Stimulated activated CD8-positive, alpha-beta memory T cell treated with anti-CD3 and anti-CD28 coated beads, Interleukin-7, amount 100 ng/mL, for 1 hour (primary cell): ENCODE measurements at places on chromosomes 4 and X.

GRCh38 chr4:81472281-81473182, 825 bp upstream of the RASGEF1B start:
- peak; percentile 27 for DNase-seq

DNA sequence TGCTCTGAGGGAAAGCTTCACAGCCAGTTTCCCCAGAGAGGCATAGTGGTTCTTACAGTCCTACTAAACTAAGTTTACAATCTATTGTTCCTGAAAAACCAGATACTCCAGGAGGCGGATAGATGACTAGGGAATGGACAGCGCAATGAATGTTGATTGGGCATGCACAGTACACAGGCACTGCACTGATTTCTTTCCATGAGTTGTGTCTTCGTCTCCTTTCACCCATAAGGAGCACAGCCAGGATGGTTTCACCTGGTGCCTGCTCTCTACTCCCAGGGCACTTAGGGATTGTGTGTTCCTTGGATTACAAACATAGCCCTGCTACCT, 144.9 kb downstream of the PALLD start:
- no peak for DNase-seq

DNA sequence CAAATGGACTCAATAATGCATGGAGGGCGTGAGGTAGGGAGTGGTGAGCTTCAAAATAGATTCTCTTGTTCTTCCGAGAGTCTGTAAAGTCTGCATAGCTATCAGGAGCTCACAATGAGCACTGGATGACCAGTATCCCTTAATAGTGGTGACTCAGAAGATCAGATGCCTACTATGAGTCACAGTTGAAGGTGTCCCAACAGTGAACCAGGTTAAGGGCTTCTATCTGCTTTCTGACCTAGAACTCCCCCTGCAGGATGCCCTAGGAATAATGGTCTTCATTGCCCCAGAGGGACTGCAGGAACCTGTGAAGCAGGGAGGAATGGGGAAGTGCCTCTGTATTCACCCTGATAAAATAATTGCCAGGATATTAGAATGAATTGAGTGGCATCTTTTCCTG, 22.1 kb downstream of the DGKK start:
- no peak for DNase-seq

- no peak for DNase-seq
Observed at GRCh38 chr4:106803083-106803482, 233.0 kb downstream of the DKK2 start.

- DNase-seq = no peak
Observed at GRCh38 chr4:90852237-90852636, 725.0 kb downstream of the CCSER1 start.

DNA sequence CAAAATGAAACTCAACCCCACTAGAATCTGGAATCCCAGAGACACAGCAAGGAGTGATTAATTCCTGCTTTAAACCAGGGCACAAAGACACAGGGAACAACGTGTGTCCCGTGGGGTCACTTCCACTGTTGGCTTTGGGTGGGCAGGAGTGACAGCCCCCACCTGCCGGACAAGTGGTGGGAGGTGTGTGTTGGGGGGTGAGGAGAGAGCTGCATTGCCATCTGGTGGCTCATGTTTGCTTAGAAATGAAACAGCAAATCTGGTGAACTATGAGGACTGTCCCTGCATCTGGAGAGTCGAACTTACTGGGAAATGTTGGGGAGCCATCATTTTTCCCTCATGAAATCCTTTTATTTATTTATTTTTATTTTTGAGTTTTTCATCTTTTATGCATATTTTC, 75.9 kb upstream of the AFAP1 start:
- no peak for DNase-seq

DNA sequence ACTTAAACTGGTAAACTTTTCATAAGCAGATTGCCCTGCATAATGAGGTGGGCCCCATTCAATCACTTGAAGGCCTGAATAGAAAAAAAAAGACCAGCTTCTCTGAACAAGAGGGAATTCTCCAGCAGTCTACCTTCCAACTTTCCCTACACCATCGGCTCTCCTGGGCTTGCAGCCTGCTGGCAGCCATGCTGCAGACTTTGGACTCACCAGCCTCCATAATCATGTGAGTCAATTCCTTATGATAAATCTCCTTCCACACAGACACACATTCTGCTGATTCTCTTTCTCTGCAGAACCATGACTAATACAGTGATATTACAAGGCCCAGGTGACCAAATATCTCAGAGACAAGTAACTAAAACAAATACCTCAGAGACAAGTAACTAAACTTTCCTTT, 113.8 kb upstream of the WDR17 start:
- DNase-seq = no peak

GRCh38 chr4:189117426-189117825, 823.2 kb upstream of the FRG1 start:
- no peak for DNase-seq

GRCh38 chr4:16516796-16517439, 290.6 kb upstream of the TAPT1 start:
- no peak for DNase-seq

GRCh38 chr4:128758314-128758922, 51.1 kb upstream of the JADE1 start:
- DNase-seq = no peak

GRCh38 chr4:2383760-2384159, 34.7 kb downstream of the ZFYVE28 start:
- no peak for DNase-seq

DNA sequence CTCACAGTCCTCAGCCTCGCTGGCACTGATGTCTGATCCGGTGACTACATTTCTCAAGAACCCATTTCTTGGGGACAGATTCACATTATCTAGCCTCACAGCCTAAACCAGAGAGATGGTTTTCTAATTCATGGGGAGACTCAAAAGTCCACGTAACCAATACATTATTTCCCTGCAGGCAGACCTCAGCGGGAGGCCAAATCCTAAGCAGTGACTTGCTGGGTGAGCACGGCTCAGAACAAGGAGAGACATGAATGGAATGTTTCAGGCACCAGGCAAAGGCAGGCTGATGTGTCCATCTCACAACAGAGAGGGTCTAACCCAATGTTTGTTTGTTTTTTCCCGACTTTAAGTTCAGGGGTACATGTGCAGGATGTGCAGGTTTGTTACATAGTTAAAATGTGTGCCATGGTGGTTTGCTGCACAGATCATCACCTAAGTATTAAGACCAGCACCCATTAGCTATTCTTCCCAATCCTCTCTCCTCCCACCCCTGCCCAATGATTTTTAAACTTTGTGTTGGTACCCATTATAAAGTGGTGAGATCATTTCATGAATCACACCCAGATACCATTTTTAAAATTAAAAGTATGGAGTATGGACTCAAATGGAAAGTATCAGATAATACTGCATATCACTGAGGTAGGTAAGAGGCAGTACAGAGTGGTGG, 53.3 kb downstream of the SCD5 start:
- no peak for DNase-seq

DNA sequence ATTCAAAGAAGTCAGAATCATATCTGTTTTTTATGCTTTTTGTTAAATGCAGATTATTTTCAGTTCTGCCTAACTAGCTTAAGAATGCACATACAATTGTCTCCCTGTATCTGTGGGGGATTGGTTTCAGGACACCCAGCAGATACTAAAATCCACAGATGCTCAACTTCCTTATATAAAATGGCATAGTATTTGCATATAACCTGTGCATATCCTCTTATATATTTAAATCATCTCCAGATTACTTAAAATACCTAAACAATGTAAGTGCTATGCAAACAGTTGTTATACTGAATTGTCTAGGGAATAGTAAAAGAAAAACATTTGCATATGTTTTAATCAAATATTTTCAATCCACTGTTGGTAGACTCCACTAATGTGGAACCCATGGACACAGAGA, 279.4 kb downstream of the TMA16 start:
- DNase-seq = no peak

- no peak for DNase-seq
Observed at GRCh38 chrX:133722756-133723155, 262.6 kb downstream of the GPC3 start.

- no peak for DNase-seq
Observed at GRCh38 chrX:78759081-78759480, 11.6 kb downstream of the LPAR4 start.

- DNase-seq = no peak
Observed at GRCh38 chr4:8343262-8343966, 73.9 kb downstream of the HTRA3 start.

- no peak for DNase-seq
Observed at GRCh38 chrX:12223650-12224049, 85.4 kb downstream of the FRMPD4 start.

- DNase-seq = no peak
Observed at GRCh38 chrX:10156199-10157031, at the start of gene CLCN4. CLCN4 (plus strand) TSS chrX:10156975; CDS start chrX:10185033, 28,058 bp downstream.

DNA sequence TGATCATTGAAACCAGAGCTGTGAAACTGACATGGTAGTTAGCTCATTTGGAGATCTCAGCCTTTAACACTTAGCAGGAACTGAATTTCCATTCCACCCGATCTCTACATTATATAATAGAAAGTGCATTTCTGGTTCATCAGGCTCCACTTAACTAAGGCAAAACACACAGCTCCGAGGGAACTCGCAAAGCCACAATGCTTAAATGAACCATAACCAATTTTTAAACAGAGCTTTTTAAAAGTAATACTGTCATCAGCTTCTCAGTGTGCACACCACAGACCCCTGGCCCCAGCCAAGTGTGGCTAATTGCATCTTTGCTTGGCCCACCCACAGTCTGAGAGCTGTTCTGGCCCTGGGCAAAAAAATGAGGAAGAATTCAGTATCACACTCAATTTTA, 66.1 kb downstream of the DCHS2 start:
- DNase-seq = no peak

DNA sequence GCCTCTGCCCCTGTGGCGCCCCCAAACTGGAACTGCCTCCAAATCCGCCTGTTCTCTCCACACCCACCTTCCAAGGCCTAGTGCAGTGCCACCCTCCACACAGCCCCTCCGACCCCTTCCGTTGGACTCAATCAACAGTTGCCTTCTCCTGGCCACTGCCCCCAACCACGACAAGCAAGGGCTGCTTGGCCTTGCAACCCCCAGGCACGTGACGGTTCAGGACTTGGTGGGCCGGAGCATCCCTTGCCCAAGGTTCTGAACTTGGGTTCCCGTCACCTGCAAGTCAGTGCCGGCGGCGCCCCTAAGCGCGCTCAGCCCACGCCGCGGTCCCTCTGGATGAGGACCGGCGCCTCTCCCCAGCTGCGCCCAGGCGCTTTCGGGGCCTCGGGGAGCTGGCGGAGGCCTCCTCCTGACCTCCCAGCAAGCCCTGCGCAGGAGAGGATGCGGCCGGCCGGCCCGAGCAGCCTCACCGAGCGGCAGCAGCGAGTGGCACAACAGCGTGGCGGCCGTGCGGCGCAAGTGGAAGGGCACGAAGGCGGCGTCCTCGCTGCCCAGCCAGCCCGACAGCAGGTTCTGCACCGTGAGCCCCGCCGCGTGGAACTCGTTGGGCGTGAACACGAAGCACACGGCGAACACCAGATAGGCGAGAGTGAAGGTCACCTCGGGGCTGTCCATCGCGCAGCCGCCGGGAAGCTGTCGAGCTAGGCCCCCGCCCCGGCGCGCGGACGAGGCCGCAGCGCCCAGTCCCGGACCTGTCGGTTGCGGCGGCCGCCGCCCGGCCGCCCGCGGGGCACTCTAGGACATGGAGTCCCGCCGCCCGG, 750 bp downstream of the TMEM129 start:
- DNase-seq = no peak

GRCh38 chr4:175457956-175458355, 354.1 kb downstream of the GPM6A start:
- no peak for DNase-seq

- DNase-seq = no peak
Observed at GRCh38 chr4:70925899-70926635, 23.9 kb downstream of the MOB1B start.

DNA sequence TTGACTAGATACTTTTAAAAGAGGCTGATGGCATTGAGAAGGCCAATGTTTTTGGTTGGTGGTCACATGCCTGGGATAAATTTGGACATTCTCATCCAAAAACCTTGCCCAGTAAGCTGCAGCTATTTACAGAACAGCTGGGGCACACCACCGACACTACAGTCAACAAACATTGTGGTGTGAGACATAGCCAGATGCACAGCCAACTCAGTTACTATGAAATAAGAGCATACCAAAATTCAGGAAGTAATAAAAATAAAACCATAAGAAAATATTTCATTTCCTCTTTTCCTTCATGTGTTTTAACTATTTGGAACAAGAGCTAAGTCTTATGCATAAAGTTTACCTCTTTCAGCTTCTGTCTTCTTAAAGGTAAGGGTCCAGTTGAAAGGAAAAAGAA, 8.8 kb downstream of the PPM1K start:
- DNase-seq = no peak

- no peak for DNase-seq
Observed at GRCh38 chr4:17128268-17128667, 229.8 kb upstream of the LDB2 start.

DNA sequence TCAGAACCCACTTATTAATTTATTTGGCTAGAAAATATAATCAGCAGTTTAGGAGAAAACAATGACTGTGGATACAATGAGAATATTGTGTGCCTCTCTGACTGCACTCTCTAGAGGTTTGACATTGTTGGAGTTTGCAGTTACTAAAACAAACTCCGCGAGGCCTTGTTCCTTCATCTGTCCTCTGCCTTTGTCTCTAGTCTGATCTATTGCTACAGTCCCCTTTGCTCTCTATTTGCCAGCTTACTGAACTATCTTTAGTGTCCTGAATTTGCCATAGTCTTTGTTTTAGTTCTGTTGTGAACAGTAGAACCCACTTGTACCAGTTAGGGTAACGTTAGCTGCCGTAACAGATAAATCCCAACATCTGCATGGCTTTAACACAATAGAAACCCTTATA, 81.4 kb upstream of the RPS6KA3 start:
- DNase-seq = no peak

DNA sequence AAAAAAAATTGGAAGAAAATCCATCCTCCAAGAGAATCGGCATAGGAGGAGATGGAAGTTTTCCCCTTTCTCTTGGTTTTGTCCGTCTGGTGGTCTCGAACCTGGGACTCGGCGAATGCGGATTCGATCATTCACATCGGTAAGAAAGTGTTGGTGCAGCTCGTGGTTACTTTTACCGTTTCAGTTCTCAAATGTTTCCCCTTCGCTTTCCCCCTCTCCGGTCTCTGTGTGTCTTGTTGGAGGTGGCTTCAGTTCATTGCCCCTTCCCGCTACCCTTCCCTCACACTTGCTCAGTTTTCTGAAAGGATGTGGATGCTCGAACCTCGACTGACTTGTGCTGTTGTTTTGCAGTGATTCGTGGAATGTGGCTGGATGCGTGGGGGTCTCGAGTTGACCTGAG, 840 bp downstream of the GRID2 start:
- no peak for DNase-seq

- DNase-seq = no peak
Observed at GRCh38 chrX:97907791-97908190, 1024.1 kb downstream of the RPA4 start.

GRCh38 chrX:116236666-116237065, 66.1 kb downstream of the AGTR2 start:
- DNase-seq = no peak

DNA sequence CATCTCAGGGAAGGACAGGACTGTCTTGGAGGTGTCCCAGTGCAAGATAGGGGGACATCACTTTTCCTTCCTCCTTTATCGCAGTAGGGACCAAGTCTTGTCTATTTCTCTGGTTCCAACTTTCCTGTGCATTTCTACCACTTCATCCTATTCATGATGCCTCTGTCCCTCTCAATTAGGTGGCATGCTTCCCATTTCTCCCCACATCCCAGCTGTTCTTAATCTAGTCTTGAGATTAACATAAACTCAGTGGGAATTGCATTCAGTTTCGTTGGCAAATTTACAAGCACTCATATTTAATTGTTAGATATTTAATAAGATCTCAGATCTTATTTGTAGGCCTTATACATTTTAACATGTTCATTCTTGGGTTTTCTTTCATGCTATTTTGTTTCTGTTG, 15.7 kb upstream of the ODAM start:
- DNase-seq = no peak

- no peak for DNase-seq
Observed at GRCh38 chr4:95529946-95530345, 18.8 kb downstream of the UNC5C start.
